ENCODE measurements at places on chromosomes 1 and 21.

DNA sequence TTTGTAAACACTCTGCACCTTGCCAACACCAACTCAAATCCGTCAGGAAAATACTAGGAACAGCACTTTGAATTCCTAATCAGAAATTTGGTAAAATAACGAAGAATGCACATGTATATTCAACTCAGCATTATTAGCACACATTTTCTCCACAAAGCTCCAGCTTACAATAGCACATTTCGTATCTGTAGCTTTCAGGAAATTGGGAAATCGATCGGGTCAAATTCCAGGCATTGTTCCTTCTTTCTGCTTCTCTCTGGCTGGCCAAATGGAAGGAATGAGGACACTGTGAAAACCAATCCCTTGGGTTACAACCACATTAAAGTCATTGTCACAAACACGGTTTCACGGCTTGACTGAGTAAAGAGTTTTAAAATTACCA lies 58.6 kb downstream of the NPHP4 start:
- no peak for DNase-seq

DNA sequence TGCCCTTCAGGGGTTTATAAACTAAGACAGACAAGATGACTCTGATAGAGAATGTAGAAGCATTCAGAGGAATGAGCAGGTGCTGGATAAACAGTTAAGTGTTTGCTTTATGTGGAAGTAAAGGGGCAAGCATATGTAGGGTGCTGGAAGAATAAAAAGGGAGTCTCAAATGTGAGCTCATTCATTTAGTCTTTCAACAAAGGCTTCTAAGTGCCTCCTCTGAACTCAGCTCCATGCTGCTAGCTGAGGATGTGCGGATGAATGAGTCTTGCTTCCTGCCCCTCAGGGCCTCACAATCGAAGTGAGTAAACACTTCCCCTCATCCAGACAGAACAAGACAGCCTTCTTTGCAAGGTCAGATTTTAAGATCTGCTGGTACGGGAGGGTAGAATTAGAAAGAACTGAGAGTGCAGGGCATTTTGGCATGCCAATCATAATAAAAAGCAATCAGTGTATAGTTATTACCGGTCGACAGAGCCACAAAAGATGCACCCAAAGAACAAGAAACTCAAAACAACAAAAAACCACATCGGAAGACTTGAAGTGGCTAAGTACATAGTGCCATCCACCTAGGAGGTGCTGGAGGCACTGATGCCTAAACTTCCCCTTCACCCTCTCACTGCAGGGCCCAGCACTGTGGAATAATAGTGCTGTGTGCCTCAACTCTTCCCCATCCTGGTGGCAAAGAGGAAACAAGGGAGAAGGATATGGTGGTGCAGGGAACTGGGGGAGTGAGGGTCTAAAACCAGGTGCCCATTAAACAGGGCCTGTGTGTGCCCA lies 69.8 kb downstream of the TNR start:
- no peak for DNase-seq

DNA sequence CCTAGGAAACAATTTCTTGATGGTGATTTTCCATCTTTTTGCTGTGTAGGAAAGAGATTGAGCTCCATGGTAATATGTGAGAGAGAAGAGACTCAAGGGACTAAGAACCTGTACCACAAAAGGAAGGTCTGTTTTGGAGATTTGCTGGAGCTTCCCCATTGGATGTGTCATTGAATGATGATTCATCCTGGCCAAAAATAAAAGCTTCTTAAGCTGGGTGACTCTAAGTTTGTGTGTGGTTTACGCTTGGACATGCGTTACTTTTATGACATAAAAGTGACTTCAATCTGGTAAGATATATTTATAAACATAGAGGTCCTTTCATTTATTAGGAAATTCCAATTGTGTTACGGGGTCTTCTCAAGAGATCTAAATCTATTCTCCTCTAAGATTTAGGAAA lies 17.4 kb upstream of the IL19 start:
- DNase-seq, result no peak

DNA sequence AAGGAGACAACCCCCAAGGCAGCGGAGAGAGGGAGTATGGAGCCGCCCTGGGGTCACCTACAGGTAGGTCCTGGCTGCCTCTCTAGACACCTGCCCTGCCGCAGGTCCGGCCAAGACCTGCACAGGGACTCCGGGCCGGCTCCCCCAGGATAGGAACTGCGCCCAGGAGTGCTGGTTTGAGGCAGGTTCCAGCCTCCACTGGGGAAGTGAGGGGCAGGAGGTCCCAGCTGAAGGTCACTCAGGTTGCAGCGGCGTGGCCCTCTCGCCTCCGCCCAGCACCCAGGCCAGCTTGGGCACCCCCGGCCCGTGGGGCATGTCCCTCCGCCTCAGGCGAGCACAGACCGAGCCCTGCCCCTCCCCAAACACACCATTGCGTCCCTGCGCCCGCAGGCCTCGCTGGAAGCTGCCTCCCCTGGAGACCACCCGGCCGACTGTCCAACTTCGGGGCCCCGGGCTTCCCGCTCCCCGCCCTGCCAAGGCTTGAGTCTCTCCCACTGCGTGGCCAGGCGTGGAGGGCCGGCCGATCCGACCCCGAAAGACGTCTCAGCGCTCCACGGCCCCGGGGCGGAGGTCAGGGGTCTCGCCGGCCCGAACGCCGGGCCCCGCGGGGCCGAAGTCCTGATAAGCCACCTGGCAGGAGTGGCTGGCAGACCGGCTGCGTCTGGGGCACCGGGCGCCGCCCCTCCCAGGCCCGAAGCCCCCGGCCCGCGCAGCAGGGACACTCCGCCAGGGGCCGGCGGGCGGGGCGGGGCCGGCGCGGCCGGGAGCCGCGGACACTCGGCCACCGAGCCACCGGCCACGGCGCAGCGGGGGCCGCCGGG lies 1.4 kb upstream of the SKI start:
- no peak for DNase-seq

GRCh38 chr1:51583532-51583931 lies 33.4 kb upstream of the OSBPL9 start:
- DNase-seq, result no peak

DNA sequence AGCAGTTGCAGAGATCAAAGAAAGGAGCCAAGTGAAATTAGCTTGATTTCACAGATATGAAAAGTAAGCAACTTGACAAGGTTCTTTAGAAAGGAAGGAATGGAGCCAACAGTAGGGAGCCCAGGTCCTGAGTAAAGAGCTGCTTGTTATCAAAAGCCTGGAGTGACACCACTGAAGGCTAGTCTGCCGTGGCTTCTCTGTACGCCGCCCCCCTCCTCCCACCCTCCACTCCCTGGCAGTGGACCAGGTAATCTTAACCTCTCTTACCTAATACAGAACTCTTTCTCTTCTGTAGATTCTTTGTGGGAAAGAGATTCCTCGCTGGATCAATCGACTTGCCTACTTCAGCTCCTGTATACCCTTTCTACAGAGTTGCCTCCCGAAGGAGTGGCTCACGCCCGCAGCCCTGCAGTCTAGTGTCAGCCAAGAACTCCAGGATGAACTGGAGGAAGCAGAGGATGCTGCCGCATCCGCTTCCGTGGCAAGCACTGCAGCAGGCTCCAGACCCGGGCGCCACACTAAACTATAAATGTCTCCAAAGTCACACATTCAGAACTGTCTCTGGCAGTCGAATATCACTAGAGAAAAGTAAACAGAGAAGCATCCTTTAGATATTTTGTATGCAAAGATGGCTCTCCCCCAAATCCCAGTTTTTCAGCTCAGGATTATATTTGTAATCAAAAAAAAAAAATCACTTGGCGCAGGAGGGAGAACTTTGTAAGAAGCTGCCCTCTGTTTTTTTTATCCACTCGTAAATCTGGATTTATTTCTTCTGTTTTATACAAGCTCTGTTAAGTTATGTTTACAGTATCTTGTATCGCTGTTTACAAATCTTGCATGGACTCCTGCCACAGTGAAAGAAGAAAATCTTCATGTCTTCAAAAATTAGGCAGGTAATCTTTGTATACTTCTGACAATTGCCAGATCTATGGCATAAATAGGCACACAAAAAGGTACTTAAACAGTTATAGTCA lies 52.6 kb downstream of the DESI2 start:
- no peak for DNase-seq

DNA sequence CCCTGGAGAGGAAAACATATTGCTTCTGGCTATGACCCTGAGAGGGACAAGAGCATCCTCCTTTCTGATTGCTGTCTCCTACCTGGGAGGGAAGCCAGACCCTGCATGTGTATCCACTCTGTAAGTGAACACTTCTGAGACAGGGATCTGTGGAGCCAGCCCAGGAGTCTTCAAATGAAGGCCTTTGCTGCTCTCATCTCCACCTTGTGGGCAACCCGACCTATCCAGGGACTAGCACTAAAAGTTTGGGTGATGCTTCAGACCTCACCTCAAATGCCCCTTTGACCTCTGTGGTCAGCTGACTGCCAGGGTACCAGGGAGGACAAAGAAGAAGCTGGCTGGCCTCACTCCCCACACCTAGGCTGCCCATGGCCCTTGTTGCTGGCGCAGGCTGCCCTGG lies 64.7 kb downstream of the KCND3 start:
- no peak for DNase-seq

DNA sequence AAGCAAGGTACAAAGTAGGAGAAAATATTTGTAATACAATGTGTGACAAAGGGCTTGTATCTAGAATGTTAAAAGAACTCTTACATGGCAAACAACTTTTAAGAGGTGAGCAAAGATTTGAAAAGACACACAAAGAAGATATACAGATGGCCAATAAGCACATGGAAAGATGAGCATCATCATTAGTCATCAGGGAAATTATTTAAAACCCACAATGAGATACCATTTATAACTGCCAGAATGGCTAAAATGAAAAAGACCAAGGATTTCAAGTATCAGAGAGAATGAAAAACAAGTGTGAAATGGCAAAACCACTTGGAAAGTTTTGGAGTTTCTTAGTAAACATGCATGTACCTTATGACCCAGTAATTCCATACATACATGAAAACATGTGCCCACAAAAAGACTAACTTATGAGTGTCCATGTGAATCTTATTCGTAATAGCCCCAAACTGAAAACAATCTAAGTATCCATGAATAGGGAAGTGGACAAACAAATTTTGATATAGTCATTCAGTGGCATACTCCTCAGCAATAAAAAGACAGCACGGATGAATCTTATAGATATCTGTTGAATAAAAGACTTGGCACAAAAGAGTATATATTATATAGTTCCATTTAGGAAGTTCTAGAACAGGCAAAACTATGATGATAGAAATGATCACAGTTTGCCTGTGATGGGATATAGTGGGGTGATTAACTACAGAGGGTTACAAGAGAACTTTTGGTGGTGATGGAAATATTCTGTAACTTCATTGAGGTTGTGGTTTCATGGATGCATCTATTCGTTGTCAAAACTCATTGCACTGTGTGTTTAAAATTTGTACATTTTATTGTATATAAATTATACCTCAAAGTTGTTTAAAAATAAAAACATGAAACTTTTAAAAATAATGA lies 82.0 kb downstream of the DISP1 start:
- DNase-seq, result no peak

GRCh38 chr21:41600116-41600515 lies 92.2 kb upstream of the TMPRSS2 start:
- DNase-seq, result no peak

DNA sequence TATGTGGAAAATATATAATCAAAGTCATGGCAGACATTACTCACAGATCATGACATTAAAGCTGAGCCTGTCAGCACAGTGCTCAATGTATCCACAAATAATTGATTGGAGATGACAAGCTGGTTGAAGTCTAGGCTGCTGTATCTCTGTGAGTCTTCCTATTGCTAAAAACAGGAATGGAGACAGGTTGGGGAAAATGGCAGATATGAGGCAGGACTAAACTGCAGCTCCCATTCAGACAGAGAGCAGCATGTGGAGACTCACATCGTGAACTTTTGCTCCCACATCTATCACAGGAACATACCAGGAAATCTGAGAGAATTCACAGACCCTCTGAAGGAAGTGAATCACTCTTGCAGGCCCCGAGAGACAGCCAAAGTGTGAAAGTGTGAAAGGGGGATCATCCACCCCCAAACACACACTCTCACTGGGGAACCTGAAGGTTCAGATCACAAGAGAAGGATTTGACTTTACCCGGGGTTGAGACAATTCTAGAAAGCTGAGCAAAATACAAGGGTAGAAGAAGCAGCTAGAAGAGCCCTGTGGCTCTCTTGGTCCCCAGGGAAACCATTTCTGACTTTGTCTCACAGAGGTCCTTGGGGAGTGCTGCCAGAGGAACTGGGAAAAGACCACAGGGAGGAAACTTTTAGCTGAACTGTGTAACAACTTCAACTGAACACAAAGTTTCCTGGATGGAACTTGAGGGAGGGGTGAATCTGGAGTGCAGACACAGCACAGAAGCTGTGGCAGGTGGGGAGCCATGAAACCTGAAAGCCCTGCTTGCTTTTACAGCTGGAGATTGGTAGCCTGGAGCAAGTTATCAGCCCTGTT lies 173.4 kb downstream of the S1PR1 start:
- no peak for DNase-seq

Measured in Calu3 (cell line).